ENCODE measurements at places on chromosomes 5 and 9.

GRCh38 chr9:75390951-75391350 is 302.6 kb downstream of the OSTF1 start:
- no peak for DNase-seq

DNA sequence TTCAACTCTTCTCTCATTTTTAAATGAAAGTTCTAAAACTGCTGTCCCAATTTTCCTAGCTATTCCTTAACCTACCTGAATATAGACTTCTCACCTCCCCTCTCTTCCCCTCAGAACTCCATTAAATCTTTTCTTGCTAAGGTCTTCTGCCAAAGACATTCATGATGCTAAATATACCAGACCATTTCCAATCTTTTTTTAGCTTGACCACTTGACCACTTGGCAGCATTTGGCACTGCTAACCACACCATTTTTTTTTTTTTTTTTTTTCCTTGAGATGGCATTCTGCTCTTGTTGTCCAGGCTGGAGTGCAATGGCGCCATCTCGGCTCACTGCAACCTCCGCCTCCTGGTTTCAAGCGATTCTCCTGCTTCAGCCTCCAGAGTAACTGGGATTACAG is 3.6 kb upstream of the ZNF131 start:
- no peak for DNase-seq

DNA sequence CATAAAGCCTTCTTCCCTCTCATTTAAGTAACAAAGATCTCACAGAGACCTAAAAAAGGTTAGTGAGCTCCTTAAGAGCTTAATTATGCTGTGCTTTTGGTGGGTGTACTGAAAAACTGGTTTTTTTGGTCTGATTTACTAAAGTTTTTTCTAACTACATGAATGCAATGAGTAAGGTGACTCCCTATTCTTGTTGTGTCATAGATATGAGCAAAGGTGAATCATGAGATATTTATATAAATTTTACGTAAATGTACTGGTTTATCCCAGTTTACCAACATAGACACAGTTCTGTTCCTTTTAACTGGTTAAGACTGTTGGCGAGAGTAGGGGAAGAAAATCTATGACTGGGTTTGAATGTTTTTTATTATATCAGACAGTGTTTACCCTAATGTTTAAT is 250.5 kb downstream of the NR2F1-AS1 start:
- no peak for DNase-seq

DNA sequence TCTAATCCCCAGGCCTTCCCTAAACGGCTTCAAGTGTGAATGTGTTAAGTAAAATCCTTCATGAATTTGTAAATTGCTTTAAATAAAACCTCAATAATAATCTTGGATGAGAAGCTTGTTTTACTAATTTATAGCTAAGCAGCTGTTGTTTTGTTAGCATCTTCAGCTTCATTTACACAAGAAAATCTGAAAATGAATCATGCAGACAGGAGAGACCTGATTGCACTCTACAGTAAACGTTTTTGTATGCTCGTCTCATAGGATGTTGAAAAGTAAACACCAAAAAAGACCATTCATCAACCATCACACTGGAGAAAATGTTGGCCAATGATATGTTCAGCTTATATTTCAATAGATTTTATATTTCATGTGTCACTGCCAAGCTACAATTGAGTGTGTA is 40.4 kb upstream of the MAP3K1 start:
- no peak for DNase-seq

DNA sequence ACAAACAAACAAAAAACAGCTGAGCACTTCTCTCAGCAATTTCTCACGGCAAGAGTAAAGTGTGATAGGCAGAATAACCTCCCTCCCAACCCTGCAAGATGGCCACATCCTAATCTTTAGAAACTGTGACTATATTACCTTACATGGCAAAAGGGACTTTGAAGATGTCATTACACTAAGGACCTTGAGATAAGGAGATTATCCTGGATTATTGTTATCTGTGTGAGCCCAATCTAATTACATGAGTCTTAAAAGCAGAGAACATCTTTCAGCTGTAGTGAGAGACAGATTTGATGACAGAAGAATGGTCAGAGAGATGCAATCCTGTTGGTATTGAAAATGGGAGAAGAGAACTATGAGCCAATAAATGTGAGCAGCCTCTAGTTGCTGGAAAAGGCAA is 347.9 kb downstream of the CDH9 start:
- no peak for DNase-seq

GRCh38 chr9:37370282-37370681 is 52.2 kb upstream of the GRHPR start:
- DNase-seq: no peak

- DNase-seq: no peak
These were observed 1.4 kb upstream of the C5orf15 start for GRCh38 chr5:133969654-133970324.

GRCh38 chr9:4193391-4193790 is 106.5 kb downstream of the GLIS3 start:
- DNase-seq: no peak

DNA sequence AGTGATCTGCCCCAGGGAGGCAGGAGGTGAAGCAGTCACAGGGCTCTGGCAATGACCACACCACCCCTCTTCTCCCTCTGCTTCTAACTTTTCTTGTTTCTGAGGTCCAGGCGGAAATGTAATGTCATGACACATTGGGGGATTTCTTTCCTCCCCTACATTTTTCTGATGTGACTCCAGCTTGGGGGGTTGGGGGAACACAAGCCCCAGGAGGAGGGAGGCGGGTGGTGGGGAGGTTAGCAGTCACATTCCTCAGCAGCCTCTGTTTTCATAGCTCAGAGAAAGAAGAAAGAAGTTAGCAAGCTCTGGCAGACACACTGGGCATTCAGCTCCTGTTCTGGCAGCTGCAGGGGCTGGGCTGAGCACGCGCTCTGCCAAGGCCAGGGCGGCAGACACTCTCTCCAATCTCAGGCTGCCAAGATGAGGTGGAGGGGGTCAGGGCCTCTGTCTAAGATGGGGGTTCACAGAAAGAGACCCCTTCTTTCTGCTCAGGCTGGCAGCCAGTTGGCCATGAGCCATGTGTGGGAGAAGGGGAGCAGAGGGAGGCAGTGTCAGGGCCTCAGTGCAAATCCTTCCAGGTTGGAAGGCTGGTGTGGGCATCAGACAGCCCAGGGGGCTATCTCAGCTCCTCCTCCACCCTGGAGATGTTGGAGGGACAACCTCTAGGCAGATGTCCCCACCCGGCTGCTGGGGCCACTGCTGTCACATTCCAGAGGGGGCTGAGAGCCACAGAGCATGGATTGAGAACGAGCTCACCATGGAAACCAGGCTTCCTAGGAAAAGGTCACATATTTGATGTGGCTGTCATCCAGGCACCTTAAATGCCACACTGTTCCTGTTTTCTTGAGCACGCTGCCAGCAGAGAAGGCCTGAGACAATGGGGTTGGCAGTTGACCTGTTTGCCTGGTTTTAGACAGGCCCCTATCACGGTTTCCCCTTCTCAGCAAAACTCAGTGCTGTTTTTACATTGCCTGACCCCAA is 20.1 kb upstream of the PFDN1 start:
- DNase-seq: peak; percentile 69

GRCh38 chr9:96023486-96023885 is 148.0 kb downstream of the ERCC6L2 start:
- DNase-seq: no peak

DNA sequence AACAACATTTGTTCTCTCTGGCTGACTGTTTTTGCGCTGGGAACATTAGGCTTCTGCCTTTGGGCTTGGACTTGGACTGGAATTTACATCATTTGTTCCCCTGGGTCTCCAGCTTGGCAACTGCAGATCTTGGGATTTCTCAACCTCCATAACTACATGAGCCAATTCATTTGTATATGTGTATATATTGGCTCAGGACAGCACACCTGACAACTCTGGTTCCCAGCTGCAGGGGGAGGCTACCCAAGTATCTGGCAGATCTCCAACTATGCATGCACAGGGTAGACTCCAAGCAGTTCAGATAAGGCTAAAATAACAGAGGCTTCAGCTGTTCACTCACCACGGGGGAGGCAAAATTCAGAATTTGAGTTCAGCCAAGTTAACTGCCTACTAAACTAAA is 31.6 kb upstream of the F2RL1 start:
- DNase-seq: no peak

- DNase-seq: no peak
These were observed 69.2 kb upstream of the ARL15 start for GRCh38 chr5:54379590-54379989.

DNA sequence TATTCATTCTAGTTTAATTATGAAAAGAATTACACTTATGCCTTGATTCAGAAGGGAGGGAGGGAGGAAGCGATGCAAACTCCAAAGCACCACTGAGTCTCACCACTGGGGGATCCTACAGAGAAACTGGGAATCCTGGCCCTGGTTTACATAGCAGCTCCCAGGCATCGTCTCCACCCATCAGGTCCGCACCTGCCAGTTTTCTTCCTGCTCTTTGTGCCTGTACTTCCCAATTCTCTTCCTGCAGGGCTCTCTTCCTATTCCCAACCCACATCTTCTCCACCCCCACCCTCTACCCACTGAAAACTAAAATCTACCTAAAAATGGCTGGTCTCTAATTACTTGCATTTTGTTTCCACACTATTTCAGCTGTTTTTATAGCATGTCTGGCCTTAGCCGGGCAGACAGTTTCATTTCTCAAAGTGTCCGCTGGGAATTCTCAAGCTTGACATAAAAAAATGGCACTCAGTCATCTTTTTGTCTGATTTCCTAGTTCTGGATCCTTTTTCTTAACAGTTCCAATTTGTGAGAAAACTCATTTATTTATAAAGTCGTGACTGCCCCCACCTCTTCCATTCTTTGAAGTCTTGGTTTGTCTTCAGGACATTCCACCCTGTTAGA is 1.6 kb upstream of the TNIP1 start:
- DNase-seq: no peak

- DNase-seq: no peak
These were observed 52.1 kb upstream of the TYRP1 start for GRCh38 chr9:12640866-12641636.

DNA sequence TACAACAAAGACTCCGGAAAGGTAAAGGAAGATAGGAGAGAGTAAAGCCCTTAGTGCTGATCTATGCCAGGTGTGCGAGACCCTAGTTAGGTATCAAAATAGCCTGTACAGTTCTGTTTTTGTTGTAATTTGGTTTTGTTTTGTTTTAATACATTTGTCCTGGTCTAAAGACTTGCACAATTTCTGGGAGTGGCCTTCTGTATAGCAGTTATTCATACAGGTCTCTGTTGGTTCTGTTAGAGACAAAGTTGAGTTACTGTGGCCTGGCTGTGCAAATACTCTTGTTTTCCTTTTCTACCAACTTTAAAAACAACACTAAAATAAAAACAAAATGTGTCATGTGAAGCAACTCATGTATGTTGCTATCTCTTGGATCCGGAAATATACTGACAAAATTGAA is 163.6 kb downstream of the COMMD10 start:
- DNase-seq: no peak

GRCh38 chr9:90023861-90024260 is 419.0 kb downstream of the GADD45G start:
- no peak for DNase-seq

DNA sequence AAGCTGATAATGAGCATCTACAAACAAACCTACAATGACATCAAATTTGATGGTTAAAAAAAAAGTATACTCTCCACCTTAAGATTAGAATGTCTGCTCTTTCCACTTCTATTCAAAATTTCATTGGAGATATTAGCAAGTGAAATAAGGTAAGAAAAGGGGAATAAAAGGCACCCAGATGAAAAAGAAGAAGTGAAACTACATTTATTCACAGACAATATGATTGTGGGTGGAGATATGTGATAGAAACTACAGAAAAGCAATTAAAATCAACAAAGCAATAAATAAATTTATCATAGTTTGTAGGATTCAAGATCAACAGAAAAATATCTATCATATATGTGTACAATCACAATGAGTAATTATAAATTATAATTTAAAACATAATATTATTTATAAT is 395.1 kb upstream of the CCNH start:
- DNase-seq: no peak

- DNase-seq: no peak
These were observed 254.7 kb downstream of the NTRK2 start for GRCh38 chr9:84924266-84924665.

- DNase-seq: no peak
These were observed 1114.0 kb downstream of the PTPRD start for GRCh38 chr9:9498846-9499245.

DNA sequence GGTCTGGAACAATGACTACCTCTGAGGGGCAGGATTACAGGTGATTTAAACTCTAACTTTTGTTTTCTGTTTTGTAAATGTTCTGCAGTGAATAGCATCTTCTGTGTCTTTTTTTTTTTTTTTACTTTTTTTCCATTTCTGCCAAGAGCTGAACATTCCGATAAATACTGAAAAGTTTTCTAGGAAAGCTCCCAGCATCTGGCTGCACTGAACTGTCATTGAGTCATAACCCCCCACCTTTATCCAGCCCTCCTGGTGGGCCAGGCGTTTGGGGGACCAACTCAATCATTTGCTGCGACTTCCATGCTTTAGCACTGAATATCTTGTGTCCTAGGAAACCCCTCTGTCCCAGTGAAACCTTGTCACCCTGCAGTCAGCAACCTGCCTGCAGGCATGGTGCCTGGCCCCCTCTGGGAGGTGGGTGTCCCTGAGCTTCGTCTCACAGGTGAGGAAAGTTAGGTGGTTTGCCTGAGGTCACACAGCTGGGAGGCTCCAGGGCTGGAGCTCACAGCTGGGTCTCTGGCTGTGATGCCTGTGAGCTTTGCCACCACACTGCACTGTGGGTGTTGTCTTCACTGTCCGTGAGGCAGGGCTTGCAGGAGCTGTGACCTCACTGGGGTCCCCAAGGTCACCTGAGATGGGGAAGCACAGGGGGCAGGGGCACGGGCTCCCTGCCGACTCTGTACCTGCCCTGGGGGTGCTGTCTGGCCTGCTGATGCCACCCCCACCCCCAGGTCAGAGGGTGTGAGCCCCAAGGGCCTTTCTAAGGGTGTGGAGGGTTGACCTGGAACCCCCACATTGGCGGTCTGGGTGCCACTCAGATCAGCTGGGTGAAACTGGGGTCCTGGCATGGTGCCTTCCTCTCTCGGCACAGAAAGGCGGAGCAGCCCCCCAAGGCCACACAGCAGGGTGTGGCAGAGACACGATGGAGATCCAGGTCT is 14.1 kb downstream of the PLPP7 start:
- no peak for DNase-seq

GRCh38 chr5:1508659-1509290 is 15.0 kb downstream of the LPCAT1 start:
- no peak for DNase-seq

- DNase-seq: no peak
These were observed 520.1 kb upstream of the SMC2 start for GRCh38 chr9:103574056-103574455.

DNA sequence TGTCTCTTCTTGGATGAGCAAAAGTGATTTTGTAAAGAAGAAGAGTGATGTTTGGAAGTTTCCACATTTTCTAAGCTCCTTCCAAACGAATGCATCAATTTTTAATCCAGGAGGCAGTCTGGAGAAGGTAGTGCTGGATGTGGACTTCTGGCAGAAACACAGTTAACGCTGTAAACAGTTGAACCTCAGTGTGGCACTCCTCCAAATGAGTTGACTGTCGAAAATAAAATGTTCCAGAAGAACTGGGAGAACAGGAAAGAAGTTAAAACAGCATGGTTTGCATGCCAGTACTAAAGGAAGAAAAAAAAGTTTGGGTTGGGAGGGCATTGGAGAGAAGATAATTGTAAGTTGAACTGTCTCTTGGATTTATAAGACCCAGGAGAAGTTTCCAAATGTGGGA is 6.5 kb downstream of the ZNF462 start:
- no peak for DNase-seq
